ENCODE measurements at places on chromosomes 7 and 10.

DNA sequence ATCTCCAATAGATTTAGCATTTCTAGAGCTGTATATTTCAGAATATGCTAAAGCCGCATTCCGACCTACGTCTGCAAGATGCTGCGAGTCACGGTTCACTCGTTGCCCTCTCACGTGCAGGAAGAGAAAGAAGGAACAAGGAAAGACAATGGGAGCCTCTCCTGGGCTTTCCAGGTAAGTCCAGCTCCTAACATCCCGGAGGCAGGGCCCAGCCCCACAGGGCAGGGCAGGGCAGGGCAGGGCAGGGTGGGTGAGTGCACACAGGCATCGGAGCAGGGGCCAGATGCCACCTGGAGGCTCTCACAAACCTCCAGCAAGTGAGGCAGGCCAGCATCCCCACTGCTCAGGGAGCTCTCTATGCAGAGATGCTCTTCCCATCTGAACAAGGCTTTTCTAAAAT is 50.8 kb downstream of the VOPP1 start:
- no peak for DNase-seq

GRCh38 chr7:128934361-128935341 is 3.1 kb upstream of the IRF5 start:
- DNase-seq: no peak

DNA sequence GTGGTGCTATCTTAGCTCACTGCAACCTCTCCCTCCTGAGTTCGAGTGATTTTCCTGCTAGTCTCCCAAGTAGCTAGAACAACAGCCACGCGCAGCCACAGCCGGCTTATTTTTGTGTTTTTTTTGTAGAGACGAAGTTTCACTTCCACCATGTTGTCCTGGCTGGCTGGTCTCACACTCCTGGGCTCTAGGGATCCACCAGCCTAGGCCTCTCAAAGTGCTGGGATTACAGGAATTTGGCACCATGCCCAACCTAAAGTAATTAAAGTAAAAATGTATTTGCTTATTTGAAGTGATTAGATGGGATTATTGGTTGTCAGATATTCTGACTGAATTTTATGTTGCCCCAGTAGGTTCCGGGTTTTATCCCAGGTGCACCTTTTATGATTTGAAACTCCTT is 22.7 kb downstream of the LUC7L2 start:
- no peak for DNase-seq

GRCh38 chr10:102024799-102025198 is 31.2 kb downstream of the ARMH3 start:
- no peak for DNase-seq

- DNase-seq: no peak
Observed at GRCh38 chr10:10819206-10819856, 198.3 kb upstream of the CELF2 start.

DNA sequence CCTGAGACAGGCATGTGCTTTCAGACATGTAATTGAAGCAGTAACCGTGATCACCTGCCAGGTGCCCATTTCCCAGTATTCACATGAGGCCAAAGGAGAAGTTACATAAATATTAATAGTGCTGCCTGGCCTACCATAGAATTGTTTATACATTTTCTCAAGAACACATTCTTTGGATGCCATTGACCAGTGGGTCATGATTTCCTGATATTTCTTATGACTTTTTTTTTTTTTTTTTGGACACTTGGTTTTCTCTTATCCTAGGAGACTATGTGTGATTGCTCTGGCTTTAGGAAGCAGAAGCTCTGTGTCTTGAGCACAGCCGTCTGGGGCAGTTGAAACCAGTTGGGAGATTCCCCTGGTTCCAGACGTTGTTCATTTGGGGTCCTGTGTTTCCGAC is 143.9 kb upstream of the NPS start:
- no peak for DNase-seq

- no peak for DNase-seq
Observed at GRCh38 chr7:120272701-120273475, at the start of gene KCND2. Gene KCND2, plus strand, starts transcription at chr7:120273175.

DNA sequence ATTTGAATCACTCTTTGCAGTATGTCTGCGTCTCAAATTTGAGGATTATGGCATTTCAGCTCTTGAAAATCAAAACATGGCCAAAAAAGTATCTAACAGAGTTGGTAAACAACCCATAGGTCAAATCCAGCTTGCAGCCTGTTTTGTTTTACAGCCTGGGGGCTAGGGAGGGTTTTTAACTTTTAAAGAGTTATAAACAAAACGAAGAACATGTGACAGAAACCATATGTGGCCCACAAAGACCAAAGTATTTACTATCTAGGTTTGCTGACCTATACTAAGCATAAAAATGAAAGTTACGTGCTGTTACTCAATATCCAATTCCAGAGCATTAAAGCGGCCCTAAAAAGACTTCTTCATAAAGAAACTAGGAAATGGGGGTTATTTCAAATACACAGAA is 55.5 kb upstream of the STARD3NL start:
- no peak for DNase-seq

- no peak for DNase-seq
Observed at GRCh38 chr7:477626-478220, 41.9 kb downstream of the PDGFA start.

DNA sequence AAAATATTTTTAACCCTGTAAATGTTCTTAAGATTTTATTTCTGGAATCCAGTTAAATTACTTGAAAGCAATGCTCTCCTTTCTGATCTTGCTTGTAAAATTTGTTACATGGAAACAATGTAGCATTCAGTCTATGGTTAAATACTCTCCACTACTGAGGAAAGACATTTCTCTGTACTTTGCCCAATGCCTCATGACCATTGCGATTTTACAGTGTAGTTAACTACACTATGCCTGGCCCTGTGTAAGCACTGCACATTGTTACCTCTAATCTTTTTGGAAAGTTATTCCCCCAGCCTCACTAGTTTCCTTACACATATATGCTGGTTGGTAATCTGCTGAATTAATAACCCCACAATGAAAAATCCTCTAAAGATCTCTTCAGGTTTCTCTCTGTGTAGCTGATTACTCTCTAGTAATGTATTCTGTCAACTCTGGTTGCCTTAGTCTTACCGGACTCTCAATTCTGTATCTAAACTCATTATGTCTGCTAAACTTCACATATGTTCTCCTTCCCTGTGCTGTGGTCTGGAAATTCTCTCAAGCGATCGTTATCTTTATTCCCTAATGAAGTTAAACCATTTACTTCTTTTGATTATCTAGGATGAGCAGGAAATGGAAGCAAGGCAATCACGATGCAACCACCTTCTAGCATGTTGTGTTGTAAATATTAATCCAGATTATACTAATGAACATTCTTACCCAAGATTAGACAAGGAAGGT is 58.7 kb upstream of the TMEM106B start:
- DNase-seq: no peak

DNA sequence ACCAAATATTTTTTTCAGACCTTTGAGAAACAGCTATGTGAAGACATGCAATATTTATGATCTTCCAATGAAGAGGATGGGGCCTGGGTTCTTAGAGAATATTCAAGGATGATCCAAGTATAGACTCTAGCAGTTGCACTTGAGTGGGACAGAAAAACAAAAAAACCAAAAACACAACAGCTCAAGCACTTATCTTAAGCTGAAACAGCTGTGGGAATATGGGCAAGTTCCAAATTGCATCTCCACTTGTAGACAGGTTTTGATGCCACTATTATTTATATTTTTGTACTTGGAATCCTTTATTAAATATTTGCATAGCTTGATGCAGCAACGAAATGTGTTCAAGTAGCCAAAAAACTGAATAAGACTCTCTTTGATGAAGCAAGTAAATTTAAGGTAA is 2.2 kb upstream of the PDK4 start:
- no peak for DNase-seq

DNA sequence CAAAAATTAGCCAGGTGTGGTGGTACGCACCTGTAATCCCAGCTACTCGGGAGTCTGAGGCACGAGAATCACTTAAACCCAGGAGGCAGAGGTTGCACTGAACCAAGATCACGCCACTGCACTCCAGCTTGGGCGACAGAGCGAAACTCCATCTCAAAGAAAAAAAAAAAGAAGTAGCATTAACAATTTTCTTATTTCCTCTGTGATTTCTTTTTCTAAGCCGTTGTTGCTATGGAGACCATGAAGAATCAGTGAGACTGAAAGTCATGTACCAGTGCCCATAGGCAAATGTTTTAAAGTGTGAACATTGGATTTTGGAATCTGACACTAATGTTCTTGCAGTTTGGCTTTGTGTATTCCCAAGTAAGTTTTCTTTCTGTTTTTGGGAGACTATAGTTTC is 18.4 kb upstream of the MAP3K8 start:
- no peak for DNase-seq

DNA sequence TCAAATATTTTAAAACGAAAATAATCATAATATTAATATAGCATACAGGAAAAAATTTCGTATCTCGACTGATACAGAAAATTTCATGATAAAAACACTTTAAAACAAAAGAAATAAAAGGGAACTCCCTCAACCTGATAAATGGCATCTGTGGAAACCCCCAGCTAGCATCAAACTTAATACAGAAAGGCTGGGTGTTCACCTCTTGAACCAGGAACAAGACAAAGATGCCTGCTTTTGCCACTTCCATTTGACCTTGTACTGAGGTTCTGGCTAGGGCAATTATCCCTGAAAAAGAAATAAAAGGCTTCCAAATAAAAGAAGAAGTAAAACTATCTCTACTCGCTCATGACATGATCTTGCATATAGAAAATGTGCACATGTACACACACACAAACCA is 2.5 kb upstream of the ALOX5 start:
- DNase-seq: no peak

DNA sequence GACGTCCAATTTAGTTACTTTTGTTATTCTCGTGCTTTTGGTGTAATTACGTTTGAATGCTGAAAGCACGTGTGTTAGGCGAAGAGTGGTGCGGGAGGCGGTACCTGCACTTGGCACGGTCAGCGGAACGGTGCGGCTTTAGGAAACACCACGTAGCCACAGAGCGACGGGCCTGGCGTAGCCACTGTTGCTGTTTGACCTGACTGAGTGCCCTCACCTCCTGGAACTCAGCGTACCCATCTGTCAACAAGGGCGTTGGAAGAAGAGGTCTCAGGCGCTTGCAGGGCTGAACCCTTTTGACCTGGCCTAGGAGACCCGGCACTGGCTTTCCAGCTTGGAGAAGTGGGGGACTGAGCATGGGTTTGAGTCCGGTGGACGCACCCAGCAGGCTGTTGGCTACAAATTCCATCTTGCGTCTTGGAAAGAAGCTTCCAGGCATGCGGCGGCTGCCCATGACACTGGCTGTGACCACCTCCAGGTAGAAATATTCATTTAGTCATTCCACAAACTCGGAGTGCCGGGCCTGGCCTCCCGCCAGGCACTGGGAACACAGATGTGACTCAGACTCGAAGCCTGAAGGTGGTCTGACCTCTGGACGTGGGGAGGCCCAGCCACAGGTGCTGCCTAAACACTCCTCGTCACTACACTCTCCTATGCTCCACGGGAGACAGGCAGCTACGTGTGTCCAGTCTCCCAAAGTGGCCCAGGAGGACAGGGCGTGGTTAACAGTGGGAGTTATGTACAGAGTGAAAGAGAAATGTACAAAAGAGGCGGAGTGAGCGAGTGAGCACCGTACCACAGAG is 22.2 kb downstream of the FAM20C start:
- DNase-seq: no peak

DNA sequence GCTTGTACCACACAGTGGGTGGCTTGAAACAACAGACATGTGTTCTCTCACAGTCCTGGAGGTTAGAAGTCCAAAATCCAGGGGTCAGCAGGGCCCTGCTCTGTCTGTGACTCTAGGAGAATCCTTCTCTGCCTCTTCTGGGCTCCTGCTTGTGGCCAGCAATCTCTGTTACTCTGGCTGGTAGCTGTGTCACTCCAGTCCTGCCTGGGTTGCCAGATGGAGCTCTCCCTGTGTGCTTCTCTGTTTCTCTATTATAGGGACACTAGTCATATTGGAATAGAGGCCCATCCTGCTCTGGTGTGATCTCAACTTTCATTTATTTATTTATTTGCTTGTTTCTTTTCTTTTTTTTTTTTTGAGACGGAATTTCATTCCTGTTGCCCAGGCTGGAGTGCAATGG is 276.6 kb upstream of the GALNT17 start:
- DNase-seq: no peak

- no peak for DNase-seq
Observed at GRCh38 chr7:47951374-47951773, 3.1 kb upstream of the PKD1L1 start.

GRCh38 chr10:131231323-131231964 is 80.1 kb downstream of the TCERG1L start:
- DNase-seq: no peak

GRCh38 chr10:132140167-132140925 is 46.4 kb upstream of the DPYSL4 start:
- no peak for DNase-seq

GRCh38 chr7:84187087-84187805 is 7.3 kb downstream of the SEMA3A start:
- DNase-seq: no peak

DNA sequence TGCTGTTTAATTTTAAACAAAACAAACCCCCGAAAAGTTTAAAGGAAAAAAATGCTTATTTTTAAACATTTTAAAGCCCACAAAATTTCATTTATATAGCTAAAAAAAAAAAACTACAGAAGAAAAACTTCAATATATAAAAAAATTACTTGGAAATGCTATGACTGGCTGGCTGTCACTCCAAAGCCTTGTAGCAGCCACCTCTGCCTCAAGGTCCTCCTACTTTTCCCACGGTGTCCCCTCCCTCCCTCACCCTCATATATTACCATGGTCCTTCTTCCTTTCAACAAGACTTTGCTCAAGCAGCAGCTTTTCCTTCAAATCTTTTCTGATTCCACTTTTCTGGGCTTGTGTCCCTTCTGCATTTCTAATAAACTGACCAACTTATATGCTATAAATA is 122.0 kb downstream of the TPK1 start:
- no peak for DNase-seq

DNA sequence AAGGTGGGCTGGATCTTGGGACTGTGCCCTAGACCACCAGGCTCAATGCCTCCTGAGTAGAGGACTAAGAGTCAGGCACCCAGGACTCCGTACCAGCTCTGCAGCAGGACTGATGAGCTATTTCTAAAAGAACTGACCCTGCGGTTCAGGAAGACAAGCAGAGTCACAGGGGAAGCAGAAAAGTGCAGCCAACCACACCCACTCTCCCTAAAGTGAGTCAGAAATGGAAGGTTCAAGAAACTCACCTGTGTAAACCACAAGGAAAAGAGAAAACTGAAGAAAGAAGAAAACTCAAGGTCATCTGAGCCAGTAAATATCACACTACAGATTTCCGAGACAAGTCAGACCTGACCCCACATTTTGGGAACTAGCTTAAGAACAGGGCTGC is 2.5 kb downstream of the PARP12 start:
- DNase-seq: no peak

DNA sequence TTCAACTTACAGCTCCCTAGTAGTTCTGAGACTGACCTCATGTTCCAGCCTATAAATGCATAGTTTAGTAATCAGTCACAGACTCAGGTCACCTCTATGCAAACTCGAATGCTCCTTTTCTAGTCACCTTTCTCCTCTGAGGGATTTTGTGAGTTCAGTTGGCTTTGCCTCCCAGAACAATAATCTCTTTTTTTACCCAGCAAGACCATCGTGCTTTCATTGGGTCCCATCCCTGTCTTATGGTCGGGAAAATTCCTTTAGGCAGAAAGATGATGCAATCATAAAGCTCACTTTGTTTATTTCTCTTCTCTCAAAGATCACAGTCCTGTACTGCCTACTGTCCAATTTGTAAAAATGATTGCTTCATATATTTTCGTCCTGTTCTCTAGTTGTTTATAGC is 38.4 kb downstream of the TWIST1 start:
- no peak for DNase-seq

- DNase-seq: no peak
Observed at GRCh38 chr10:80769700-80770160, 232.0 kb downstream of the SH2D4B start.

GRCh38 chr10:11147722-11148121 is 130.1 kb downstream of the CELF2 start:
- no peak for DNase-seq
